ENCODE measurements at places on chromosomes 2 and 18.

DNA sequence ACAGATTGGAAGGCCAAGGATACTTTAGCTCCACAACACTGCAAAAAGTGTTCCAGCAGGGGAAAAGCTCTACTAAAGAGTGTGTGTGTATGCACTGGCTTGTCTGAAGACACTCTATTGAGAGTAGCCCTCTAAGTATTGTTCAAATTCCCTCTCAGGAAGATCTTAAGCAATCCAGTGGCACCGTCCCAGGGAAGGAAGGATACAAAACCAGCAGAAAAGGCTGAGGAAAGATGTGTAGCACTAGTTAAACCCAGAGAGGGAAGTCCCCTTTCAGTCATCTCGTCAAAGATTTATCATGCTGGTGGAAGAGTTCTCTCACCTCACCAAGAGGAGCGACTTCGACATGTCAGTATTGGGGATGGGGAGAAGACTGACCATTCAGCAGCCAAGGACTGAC, 50.5 kb downstream of the DHRS9 start:
- no peak for DNase-seq

GRCh38 chr18:46260016-46260878, 156.1 kb downstream of the HAUS1 start:
- peak; percentile 74 for DNase-seq

- DNase-seq = no peak
Observed at GRCh38 chr2:16331772-16332171, 333.9 kb downstream of the CYRIA start.

DNA sequence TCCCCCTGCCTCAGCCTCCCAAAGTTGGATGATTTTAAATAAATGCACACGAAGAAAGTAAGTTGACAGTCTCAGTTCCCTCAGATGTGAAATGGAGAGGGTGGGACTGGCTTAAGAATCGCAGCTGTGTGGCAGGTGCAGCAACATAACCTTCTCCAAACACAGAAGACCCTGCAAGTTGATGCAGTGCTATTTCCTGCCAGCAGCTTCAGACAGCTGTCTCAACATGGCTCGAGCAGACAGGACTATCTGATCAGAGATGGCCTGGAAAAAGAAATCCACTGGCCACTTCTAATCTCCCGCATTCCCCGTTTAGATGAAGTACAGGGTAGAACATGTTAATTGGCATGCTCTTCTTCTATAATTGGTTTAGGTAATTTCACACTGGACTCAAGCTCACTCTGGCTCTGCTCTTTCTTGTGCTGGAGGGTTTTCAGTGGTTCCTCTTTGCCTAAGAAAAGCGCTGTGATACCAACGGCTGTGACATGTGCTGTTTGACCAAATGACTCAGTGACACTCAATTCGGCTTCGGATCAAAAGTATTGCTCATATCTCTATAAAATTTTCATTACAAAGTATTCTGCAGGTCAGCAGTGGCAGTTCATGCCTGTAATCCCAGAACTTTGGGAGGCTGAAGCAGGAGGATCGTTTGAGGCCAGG, 40.2 kb downstream of the MYOM1 start:
- DNase-seq = peak; percentile 42

GRCh38 chr18:54396760-54397159, 39.1 kb downstream of the C18orf54 start:
- no peak for DNase-seq

DNA sequence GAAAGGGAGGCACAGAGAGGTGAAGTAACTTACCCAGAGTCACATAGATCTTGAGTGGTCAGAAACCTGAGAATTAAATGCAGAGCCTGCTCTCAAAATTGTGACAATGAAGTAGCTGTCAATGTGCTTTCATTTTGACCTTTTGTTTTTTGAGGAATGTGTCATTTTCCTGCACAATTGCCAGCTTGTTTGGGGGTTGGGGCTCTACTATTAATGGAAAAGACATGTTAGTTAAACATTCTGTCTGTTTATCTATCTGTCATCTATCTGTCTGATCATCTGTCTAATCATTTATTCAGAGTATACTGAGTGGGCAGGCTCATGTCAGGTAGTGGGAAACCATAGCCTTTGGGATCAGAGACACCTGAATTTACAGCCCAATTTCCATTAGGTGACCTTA, 428.4 kb downstream of the TSN start:
- DNase-seq = no peak

DNA sequence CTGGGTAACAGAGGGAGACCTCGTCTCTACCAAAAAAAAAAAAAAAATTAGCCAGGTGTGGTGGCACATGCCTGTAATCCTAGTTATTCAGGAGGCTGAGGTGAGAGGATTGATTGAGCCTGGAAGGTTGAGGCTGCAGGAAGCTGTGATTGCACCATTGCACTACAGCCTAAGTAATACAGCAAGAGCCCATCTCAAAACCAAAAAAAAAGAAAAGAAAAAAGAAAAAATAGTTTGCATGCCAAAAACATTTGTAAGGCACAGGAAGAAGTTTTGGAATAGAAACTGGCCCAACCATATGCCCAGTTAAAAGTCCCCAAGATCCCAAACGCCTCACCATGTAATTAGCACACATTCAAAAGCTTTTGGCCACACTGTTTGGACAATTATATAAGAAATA, 13.4 kb upstream of the ACOXL start:
- DNase-seq = no peak

GRCh38 chr2:168730344-168730743, 72.1 kb upstream of the NOSTRIN start:
- DNase-seq = no peak

DNA sequence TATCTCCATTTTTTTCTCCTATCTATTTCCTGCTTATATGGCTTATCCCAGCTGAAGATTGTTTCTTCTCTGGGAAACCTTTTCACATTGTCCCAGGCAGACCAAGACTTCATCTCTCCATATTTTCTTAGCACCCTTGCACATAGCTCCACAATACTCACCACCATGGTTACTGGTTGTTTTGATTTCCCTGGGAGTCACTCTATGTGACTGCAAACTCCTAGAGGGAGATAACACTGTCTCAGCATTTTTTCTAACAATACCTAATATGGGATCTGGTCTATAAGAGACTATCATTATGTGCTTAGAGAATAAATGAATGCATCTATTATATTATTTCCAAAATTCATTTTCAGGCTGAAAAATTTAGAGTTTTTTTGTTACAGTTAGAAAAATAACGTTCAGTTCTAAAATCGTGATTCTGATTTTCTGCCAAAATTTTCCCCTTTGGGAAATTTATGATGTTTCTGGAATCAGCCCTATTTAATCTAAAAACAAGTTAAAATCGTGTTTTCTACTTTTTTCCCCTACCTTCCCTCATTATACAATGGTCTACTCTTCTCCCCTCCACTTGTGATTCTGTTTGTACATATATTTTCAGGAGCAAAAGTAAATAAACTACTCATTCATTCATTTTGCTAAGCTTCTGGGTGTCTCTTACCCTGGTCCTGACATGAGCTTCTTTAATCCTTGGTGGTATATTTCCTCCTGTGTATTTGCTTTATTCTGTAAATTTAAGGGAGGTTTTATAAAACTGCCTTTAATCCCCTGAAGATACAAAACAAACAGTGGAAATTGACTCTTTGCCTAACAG, 95.4 kb downstream of the HNMT start:
- DNase-seq = peak; percentile 9

- DNase-seq = no peak
Observed at GRCh38 chr2:11129598-11130449, 25.4 kb upstream of the SLC66A3 start.

DNA sequence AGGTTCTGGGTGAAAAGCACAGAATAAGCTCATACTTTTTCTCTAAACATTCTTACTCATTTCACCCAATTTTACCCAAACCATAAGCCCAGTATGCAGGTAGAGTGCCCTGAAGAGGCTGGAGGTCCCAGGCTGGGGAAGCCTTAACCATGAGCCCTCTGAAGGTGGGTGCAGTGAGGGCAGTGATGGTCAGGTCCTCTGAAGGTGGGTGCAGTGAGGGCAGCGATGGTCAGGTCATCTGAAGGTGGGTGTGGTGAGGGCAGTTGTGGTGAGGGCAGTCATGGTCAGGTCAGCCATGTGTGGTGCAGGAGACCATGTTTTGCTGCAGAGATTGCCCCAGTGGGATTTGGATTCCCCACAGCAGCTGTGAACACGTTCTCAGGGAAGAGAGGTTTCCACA, 148.8 kb downstream of the SNTG2 start:
- no peak for DNase-seq

DNA sequence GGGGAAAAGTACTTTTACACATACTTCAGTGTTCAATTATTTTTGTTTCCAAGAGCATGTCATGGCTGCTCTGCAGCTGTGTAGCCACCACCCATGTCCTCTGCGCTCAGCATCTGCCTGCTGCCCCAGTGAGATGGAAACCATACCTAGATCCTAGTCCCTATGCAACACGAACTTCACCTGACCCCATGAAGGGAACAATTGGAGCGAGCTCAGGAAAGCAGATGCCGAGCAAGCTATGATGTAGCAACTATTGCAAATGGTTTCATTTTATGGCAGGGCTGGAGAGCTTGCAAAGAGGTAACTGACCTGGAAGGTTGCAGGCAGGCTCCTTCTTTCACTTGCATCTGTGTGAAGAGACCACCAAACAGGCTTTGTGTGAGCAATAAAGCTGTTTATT, 1.3 kb upstream of the CCDC141 start:
- no peak for DNase-seq

DNA sequence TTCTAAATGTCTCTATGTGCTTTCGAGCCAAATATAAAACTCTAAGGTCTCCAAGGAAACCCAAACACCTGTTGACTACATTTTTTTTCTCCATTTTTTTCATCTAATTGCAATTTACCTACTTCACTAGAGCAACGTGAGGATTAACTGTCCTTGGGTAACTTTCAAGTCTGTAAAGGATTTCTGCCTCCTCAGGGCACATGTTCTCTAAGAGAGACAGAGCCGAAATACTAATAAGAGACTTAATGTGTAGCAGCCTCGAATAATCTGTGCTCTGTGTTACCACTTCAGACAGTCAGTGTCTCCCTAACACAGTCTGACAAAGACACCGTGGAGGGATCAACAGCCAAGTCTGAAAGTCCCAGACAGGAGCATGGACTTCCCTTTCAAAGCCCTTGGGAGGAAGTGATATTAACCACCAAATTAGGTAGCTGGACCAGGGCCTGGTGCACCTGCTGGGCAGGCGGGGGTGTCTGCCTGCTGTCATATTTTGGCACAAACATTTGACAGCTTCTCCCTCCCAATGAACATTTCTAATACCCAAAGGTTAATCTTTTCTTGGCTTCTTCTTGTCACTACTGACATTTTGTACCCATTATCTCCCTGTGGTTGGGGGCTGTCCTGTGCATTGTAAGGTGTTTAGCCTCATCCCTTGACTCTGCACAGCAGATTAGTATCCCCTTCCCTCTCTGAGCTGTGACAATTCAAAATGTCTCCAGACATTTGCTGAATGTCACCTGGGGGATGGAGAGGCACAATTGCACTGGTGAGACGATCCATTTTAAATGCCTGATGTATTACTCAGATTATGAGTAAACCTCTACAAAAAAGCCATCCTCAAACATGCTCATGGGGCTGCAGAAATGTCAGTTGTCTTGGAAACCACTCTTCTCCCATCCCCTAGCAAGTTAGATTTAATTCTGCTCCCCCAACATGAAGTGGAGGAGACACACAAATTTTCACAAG, 45.7 kb upstream of the LYPD1 start:
- no peak for DNase-seq

- no peak for DNase-seq
Observed at GRCh38 chr2:162929571-162929970, 91.0 kb upstream of the KCNH7 start.

Measured in muscle of back (tissue), 13 donors.